ENCODE measurements at places on chromosomes 3 and 15.

GRCh38 chr15:54082836-54083492 is 104.7 kb downstream of the UNC13C start:
- DNase-seq: peak; percentile 8

GRCh38 chr15:80452166-80452565 is 48.0 kb downstream of the ARNT2 start:
- DNase-seq: no peak

- DNase-seq: no peak
These were observed 76.0 kb downstream of the P2RY1 start for GRCh38 chr3:152910966-152911365.

- peak; percentile 43 for DNase-seq
These were observed 6.6 kb upstream of the ZNF148 start for GRCh38 chr3:125381743-125382142.

DNA sequence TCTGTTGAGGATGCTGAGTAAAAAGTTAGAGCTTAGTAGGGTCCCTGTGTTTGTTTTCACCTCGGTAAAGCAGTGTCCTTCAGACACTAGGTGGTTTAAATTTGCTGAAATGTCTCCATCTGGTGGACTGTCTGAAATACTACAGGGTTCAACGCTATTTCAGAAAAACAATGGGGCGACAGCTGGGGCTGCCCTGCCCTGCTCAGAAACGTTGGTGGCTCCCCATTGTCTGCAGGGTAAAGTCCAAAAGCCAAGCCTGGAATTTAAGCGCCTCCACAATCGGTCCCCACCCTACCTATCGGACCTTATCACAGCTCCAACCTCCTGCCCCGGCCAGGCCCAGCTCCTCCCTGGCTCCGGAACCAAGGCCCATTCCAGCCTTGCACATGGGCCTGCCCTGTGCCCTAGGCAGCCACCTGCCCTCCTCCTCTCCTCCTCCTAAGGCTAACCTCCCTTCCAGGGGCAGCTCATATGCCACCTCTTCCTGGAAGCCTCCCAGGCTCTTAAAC is 4.3 kb upstream of the TSEN2 start:
- peak; percentile 75 for DNase-seq

- peak; percentile 98 for DNase-seq
These were observed 58.1 kb downstream of the CD200 start for GRCh38 chr3:112390783-112391641.

All from cardiac fibroblast (primary cell).